ENCODE measurements at places on chromosomes 3 and 15.

GRCh38 chr15:38054488-38054887 lies 120.0 kb downstream of the TMCO5A start:
- no peak for DNase-seq

- no peak for DNase-seq
Observed at GRCh38 chr3:157136647-157137387, 23.1 kb downstream of the CCNL1 start.

DNA sequence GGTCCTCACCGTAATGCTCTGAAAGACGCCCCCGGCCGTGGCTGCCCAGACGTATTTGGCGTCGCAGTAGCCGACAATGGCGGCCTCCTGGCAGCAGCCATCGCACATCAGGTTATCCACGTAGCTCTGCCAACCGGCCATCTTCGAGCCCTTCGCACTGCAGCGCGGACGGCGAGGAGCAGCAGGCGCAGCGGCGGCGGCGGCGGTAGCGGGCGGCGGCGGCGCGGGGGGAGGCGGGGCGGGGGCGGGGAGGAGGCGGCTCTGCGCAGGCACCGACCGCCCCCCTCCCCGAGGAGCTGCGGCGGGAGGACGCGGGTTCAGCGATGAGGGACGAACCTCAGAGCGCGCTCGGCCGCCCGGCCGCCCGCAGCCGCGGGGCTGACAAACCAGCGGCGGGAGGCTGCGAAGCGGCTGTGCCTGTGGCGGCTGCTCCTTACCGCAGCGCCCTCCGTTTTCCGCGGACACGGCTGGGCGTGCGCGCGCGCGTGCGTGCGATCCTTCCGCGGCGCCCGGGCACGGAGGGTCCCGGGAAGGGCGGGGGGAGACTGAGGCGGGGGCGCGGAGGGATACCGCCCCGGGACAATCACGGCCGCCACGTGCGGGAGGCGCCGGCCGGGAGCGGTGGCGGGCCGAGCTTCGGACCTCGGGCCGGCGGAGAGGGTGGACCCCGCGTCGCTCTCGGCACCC lies at the start of gene PFN2:
Gene PFN2, minus strand, starts transcription at position 180 of the 687 bp plus-strand sequence. Its CDS starts 39 bp downstream, at position 141.
- peak; percentile 92 for DNase-seq

DNA sequence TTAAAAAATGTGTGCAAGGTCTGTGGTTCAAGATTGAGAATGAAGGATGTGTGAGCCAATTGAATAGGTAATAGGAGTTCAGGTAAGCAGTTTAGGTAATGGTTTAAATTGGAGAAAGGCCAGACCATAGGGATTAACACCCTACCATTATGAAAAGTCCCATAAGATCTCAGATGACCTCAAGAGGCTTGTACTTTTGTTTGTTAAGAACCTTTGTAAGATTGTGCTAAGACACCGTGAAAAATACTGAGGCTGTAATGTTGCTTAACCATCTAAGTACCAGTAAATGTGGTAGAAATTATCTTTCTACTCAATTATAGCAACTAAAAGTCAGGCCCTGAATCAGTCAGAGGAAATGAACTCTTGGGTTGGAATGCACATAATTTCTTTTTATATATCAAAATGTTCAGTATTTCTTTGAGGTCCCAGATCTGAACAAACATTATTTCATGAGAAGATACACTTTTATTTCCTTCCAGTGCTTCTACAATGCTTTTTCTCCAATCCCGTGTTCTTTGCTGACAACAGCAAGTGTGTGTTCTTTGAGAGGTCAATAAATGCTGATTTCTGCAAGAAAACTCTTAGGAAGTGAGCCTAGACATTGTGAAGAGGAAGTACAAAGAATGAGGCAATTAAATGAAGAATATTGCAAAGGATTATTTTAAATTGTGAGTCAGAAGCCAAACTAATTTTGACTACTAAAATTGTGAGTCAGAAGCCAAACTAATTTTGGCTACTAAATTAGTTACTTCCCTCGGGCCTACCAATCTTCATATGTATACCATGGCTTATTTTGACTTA lies 66.4 kb downstream of the TCF12 start:
- no peak for DNase-seq
